ENCODE measurements at places on chromosomes 12 and 14.

DNA sequence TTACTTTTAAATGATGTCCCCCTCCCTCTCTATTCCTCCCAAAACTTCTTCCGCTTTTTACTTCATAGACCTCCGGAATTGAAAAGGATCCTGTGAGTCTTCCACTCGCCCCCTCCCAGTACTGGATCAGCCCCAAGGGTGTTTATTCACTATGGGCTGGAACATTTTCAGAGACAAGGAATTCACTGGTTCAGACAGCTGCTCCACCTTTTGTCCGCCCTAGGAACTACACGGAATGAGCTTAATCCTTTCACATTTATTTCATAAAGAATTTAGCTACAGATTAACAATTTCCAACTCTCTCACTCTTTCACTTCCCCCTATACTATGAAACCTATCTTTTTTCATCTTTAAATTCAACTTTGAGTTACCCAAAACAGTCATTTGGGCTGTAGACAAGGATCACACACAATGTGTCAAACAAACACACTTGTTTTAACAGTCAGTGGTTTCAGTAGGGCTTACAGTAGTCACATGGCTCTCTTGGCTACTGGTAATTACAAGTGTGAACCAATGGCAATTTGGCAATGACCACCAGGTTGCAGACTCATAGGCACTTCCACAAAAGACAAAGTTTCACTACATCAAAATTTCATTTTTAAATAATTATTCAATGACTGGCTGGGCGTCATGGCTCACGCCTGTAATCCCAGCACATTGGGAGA, 20.6 kb downstream of the CNIH1 start:
- peak; percentile 28 for DNase-seq

- DNase-seq: no peak
Observed at GRCh38 chr14:103740991-103741689, 25.5 kb downstream of the ZFYVE21 start.

DNA sequence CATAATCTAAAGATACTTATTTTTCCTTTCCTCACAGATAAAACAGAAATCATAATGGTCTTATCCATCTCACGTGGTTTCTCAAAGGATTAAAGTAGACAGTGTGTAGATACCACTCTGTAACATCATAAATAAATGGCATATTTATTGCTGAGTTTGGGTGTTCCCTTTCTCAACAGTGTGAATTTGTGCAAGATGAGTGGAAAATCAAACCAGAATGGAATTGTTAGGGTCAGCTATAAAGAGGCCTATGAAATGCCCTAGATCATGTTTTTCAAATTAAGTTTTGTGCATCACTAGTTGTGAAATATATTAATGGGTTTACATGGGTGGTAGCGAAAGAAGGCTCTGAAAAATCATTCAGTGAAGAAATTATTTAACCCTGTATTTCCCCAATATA, 216.3 kb upstream of the GARIN6 start:
- no peak for DNase-seq

- DNase-seq: no peak
Observed at GRCh38 chr12:101941306-101942249, 64.2 kb downstream of the DRAM1 start.
